ENCODE measurements at places on chromosomes 11 and 22.
A peak's percentile ranks its signal among the peaks of the same experiment; 100 is the strongest.

GRCh38 chr11:134287561-134287960 lies 11.4 kb downstream of the GLB1L3 start:
- no peak for DNase-seq

GRCh38 chr11:72308226-72309073 lies 64.5 kb upstream of the PHOX2A start:
- DNase-seq: peak; percentile 27

GRCh38 chr11:30357872-30358271 lies 35.0 kb downstream of the ARL14EP start:
- DNase-seq: no peak

DNA sequence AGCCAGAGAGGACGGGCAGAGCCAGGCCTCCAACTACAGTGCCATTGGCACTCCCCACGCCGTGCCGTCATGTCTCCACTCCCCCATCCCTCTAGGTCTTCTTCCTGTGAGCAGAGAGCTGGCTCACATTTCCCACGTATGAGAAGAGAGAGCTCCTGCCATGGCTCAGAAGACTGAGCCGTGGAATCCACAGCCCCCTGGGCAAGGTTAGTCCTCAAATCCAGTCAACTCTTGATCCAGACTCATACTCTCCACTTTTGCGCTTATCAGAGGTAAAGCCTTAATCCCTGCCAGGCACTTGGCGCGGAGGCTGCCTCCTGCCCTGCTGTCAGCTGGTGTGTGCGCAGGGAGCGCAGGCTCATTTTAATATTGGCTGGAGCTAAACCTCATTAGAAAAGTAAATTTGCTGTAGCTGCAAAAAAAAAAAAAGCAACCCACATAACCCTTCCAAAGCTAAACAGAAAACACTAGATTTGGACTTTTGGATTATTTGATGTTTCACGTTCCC lies 4.7 kb downstream of the B3GAT1 start:
- no peak for DNase-seq

GRCh38 chr22:50301581-50301991 lies 5.9 kb downstream of the PLXNB2 start:
- no peak for DNase-seq

DNA sequence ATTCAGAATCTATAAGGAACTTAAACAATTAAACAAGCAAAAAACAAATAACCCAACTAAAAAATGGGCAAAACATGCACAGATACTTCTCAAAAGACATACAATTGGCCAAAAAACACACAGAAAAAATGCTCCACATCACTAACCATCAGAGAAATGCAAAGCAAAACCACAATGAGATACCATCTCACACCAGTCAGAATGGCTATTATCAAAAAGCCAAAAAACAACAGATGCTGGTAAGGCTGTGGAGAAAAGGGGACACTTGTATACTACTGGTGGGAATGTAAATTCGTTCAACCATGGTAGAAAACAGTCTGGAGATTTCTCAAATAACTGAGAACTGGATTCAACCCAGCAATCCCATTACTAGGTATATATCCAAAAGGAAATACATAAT lies 24.8 kb downstream of the ENTHD1 start:
- no peak for DNase-seq

GRCh38 chr11:96614846-96615245 lies 225.0 kb downstream of the JRKL start:
- peak; percentile 93 for DNase-seq

- DNase-seq: no peak
Measured at GRCh38 chr11:69302447-69303020, 8.6 kb downstream of the MYEOV start.

- no peak for DNase-seq
Measured at GRCh38 chr22:24541681-24542515, 13.0 kb downstream of the GUCD1 start.

GRCh38 chr11:112810951-112811350 lies 150.3 kb upstream of the NCAM1 start:
- no peak for DNase-seq

DNA sequence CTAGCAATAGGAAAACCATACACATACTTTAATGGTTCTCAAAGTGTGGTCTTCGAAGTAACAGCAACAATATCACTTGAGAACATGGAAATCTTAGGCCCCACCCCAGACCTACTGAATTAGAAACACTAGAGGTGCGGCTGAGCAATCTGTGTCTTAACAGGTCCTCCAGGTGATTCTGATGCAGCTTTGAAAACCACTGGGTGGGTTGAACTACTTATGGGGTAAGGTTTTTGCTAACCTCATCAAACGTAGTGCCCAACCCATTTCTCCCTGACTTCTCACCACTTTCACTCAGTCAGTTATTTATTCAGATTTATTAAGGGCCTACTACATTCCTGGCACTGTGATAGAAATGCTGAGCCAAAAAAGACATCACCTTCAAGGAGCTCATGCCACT lies 3.7 kb downstream of the MPZL2 start:
- DNase-seq: no peak

- DNase-seq: no peak
Measured at GRCh38 chr22:37508431-37508992, 10.7 kb downstream of the CARD10 start.

GRCh38 chr11:1336836-1337646 lies 27.6 kb upstream of the TOLLIP start:
- DNase-seq: no peak

- DNase-seq: no peak
Measured at GRCh38 chr22:48901324-48901723, 926.3 kb downstream of the BRD1 start.

GRCh38 chr11:69005631-69006368 lies 7.2 kb downstream of the MRGPRF start:
- DNase-seq: no peak

DNA sequence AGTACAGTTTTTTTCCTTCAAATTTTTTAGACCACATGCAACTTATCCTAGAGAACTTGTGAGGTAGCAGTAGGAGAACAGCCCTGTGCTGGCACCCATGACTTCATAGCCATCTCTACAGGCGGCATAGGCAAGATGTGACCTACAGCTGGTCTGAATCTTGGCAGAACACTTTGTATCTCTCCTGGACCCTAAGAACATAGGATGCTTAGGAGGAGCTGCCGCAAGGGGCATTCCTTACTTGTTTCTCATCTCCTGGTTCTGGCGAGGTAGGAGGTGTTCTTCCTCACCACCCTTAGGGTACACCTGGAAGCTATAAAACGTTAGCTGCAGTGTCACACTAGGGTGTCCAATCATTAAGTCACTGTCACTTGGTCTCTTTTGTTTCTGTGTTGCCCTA lies 16.4 kb downstream of the CWC15 start:
- DNase-seq: no peak

DNA sequence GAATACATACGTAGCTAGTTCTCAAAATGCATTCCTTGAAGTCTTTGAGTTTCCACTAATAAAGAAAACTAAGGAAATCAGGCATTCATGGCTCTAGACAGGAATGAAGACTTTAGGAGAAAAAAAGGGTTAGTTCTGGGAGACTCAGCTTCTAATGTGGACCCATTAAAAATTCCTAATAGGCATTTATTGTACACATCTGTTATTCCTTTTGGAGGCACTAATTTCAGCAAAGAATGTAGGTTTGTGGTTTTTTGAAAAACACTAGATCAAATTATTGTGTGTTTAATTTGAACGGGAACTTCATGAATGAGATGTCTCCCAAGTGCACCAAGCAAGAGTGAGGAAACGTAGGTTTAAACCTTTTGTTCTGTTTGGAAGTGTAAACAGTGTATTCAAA lies 42.7 kb downstream of the PARVA start:
- no peak for DNase-seq

- no peak for DNase-seq
Measured at GRCh38 chr11:2528301-2529050, 83.7 kb downstream of the KCNQ1 start.

All from SJCRH30 (cell line).